ENCODE measurements at places on chromosomes 4 and X. TPM values are rescaled to one million over a fixed set of nuclear protein-coding genes. Genes with fewer than 3 reads are reported as not detected.

GRCh38 chrX:50100188-50100587 lies 100.6 kb downstream of the AKAP4 start:
- peak; percentile 0 for DNase-seq

DNA sequence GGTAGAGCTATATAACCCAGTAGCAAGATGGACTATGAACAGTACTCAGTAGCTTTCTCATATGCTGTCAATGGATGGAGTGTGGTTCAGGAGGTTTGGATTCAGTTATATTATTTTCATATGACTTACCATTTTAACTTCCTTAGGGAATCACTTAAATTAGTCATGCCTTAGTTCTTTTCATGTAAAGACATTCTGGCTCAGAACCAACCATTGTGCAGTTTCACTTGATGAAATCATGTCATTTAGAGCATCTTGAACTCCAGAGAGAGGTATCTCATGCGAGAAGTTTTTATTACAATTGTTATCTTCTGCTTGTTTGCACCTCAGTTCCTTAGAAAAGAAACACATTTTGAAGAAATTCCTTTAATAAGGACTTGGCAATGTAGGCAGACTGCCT lies 55.8 kb downstream of the IL1RAPL2 start:
- DNase-seq = no peak

DNA sequence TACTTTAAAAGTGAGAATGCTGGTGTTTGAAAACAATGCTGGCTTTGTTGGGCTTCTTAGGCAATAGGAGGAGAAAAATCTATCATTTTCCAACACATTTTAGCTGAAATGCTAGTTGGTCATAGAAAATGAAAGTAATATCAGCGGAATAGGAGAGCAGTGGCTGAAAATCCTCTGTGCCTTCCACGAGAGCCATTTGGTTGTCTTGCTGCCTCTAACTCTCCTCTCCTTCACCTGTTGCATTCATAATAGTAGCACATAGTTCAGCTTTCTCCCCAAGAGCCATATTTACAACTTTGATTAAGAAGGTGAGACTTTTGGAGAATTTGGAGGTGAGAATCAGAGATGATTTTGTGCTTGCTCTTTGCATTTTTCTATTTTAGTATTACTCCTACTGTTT lies 849.4 kb upstream of the FTHL17 start:
- no peak for DNase-seq

- no peak for DNase-seq
Observed at GRCh38 chr4:87657525-87657924, 7.4 kb downstream of the DMP1 start.

The SUPT20HL1 gene
- total RNA-seq = not detected

DNA sequence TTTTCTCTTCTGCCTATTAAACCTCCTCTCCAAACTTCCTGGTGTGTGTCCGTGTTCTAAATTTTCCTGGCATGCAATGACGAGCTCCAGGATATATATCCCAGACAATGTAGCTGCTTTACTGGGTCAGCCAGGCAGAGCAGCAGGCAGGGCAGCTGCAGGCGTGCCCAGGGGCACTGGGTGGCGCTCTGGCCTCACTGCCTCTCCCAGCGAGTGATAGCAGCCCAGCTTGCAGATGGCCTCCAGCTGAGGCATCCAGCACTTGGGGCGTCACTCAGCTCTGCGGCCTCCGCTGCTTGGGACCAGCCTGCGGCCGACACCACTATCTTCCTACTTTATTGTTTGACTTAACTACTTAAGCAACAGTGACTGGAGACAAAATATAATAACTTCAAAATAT lies 23.0 kb upstream of the UBA6 start:
- DNase-seq = no peak

- DNase-seq = peak; percentile 87
Observed at GRCh38 chr4:168646001-168646768, 149.3 kb downstream of the PALLD start.

- DNase-seq = no peak
Observed at GRCh38 chr4:77481856-77482255, 123.8 kb upstream of the CXCL13 start.

The CA5B gene
- 0.80 TPM for total RNA-seq

DNA sequence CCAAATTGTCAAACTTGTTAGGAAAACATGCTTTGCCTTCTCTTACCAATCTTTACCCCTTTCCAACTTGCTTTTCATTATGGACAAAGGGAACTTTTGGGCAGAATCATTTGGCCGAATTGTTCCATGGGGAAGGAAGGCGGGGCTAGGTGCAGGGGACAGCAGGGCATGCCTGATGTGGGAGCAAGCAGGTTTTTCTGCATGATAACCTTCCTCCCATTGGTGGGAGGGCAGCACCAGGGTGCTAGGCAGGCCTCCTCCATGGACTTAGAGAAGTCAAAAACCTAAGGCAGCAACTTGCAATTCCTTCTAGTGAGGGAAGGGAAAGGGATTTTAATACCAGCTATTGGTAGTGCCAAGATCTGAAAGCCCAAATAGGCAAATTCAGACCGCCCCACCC lies 260.5 kb downstream of the MAPK10 start:
- no peak for DNase-seq

- DNase-seq = no peak
Observed at GRCh38 chr4:184907216-184907615, 81.4 kb upstream of the ACSL1 start.

The BTK gene
- not detected for total RNA-seq

GRCh38 chr4:97950836-97951235 lies 192.4 kb downstream of the STPG2 start:
- no peak for DNase-seq

GRCh38 chr4:4410271-4410670 lies 23.4 kb downstream of the NSG1 start:
- no peak for DNase-seq

DNA sequence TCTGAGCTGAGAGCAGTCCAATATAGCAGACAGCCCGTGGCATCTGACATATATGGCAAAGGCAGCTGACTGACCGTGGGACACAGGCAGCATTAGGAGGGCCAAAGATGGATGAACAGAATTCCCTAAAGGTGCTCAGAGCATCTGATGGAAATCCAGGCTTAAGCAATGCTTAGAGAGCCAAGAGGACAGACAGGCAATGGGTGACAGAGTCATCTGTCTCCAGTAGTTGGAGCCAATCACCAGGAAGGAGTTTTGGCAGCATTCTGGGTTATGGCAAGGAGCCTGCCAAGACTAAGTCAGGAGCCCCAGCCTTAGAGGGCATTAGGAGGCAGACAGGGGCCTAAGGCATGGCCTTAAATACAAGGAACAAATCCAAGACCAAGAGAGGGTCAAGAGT lies 153.3 kb upstream of the USP9X start:
- no peak for DNase-seq

GRCh38 chr4:18957716-18958115 lies 936.2 kb upstream of the LCORL start:
- DNase-seq = no peak

DNA sequence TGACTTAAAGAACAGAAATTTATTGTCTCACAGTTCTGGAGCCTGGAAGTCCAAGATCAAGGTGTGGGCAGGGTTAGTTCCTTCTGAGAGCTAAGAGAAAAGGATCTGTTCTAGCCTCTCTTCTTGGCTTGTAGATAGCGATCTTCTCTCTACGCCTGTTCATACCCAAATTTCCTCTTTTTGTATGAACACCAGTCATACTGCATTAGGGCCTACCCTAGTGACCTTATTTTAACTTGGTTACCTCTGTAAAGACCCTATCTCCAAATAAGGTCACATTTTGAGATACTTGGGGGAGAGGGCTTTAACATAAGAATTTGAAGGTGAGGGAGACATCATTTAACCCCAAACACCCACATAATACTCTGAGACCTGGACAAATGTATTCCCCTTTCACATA lies 55.6 kb upstream of the SPP1 start:
- no peak for DNase-seq

The ADGRG4 gene
- total RNA-seq = not detected

The ANXA3 gene
- not detected for total RNA-seq

DNA sequence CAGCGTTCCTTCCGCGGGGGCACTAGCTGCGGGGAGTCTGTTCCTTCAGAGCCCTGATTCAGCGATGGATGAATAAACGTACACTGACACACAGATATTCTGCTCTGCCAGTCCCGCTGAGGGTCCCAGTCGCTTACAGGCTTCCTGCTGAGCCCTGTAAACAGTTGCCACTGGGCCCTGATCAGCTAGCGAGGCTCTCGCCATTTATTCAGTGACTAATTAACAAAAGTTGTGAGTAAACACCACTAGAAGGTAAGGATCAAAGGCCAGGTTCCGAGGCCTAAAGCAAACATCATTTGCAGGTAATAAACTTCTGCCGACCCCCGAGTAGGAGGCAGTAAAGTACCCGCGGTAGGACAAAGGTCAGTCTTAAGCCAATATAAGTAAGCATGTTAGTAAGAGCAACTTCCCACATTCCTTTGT lies 442.6 kb upstream of the GALNT7 start:
- DNase-seq = no peak

- no peak for DNase-seq
Observed at GRCh38 chrX:133544115-133544514, 128.8 kb upstream of the GPC4 start.

- no peak for DNase-seq
Observed at GRCh38 chrX:150063674-150064073, 125.4 kb upstream of the EOLA2 start.

- DNase-seq = no peak
Observed at GRCh38 chrX:114959729-114960128, 57.7 kb downstream of the IL13RA2 start.

- no peak for DNase-seq
Observed at GRCh38 chr4:38109896-38110295, 149.7 kb downstream of the PTTG2 start.

DNA sequence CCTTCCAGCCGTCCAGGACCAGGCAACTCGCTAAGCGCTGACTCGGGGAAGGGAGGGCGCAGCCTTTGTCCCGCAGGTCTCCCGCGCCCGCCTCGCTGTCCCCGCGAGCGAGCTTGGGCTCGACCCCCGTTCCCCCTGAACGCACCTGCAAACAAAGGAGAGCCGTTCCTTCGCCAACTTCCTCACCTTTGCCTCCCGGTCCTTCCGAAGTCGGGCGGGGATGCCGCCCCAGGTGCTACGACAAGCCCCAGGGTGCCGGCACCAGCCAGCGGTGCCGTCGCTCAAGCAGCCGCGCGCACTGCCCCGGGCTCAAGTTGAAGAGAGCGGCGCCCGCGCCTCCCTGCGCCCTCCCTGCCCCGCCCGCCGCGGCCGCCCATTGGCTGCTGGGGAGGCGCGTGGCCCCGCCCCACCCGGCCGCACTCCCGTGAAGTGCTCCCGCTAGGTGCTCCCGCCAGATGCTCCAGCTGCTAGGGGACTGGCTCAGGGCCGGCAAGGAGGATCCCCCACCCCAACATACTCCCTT lies 107.1 kb downstream of the NSUN7 start:
- no peak for DNase-seq

DNA sequence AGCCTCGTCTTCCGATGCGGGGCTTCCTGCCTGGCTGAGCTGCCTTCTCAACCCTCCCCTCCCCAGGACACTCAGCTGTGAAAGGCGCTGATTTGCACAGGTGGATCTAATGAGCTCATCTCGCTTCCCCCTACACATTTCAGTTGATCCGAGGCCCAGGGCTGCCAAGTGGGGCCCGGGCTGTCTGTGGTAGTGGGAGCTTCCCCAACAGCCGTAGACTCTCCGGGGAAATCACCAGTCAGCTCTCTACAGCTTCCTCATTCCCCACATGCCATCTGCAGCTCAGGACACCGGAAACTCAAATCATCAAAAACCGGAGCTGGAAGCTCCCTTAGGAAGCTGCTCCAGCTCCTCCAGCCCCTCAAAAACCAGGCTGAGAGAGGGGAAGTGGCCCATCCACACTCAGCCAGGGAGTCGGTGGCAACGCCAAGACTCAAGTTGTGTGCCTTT lies 56.2 kb downstream of the SMIM20 start:
- DNase-seq = no peak

The PITX2 gene
- total RNA-seq = not detected

The POU4F2 gene
- total RNA-seq = not detected

DNA sequence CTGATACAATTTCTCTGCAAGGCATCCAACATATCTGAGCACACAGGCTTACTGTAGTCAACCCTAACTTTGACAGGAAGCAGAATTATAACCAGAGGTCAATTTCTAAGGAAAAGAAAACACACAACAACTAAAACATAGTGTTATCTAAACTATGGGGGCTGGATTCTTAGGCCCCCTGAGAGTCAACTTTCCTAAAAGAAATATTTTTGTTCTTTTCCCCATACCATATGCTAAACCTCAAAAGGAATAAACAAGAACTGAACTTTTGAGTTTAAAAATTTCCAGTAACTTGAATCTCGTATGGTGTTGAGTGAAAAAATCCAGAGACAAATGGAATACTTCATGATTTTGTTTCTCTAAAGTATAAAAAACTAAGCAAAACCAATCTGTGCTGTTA lies 42.9 kb downstream of the ATXN3L start:
- no peak for DNase-seq

- no peak for DNase-seq
Observed at GRCh38 chrX:9317176-9317575, 147.7 kb upstream of the TBL1X start.

The PRRG3 gene
- not detected for total RNA-seq
